ENCODE measurements at places on chromosomes 2 and 18.

DNA sequence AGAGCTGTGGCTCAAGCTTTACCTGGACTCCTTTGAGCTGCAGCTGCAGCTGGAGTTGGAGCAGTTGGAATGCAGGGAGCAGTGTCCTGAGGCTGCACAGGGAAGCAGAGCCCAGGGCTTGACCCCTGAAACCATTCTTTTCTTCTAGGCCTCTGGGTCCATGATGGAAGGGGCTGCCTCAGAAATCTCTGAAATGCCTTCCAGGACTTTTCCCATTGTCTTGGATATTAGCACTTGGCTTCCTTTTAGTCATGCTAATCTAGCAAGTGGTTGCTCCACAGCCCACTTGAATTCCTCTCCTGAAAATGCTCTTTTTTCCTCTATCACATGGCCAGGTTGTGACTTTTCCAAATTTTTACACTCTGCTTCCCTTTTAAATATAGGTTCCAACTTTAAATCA is 108.6 kb upstream of the RNF152 start:
- no peak for DNase-seq

DNA sequence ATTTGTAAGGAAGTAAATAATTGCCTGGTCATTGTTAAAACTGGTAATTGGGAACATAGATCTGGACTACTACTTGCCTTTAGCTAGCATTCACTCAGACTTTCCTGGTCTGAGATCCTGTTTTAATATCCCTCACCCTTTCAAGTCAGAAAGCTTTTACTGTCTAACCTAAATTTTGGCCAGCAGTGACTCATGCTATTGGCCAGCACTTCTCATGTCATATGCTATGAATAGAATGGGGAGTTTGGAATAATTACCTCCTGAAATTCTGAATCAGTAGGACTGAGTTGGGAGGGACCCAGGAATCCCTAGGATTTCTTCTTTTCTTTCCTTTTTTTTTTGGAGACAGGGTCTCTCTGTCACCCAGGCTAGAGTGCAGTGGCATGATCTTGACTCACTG is 19.3 kb downstream of the STK36 start:
- no peak for DNase-seq

DNA sequence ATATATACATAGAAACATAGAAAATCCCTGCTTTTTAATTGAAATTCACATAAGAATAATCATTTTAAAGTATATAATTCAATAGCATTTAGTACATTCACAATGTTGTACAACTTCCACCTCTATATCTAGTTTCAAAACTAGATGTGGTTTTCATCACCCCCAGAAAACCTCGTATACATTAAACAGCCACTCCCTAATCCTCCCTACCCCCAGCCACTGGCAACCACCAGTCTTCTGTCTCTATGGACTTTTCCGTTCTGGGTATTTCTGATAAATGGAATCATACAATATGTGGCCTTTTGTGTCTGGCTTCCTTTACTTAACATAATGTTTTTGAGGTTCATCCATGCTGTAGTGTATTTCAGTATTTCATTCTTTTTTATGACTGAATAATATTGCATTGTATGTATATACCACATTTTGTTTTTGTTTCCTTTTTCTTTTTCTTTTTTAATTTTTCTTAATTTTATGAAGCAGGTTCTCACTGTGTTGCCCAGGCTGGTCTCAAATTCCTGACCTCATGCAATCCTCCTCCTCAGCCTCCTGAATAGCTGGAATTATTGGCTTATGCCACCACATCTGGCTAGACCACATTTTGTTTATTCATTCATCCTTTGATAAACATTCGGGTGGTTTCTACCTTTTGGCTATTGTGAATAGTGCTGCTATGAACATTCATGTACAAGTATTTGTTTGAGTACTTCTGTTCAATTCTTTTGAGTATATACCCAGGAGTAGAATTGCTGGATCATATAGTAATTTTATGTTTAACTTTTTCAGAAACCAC is 50.6 kb upstream of the RNF152 start:
- no peak for DNase-seq

DNA sequence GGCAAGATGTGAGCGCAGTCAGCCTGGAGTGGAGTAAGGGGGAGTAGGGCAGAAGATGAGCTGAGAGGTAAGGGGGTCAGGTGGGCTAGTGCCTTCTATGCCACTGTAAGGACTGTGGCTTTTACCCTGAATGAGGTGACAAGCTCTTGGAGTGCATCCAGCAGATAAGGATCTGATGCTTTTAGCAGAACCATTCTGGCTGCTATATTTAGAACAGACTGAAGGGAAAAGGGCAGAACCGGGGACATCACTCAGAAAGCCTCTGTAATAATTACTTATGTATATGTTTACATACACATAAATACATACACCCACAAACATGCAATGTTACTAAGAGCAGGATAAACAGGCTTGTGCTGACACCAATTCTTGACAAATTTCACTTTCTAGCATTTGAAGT is 124.8 kb downstream of the DTNB start:
- DNase-seq, result no peak

- no peak for DNase-seq
These were observed 1.0 kb upstream of the MAP4K4 start for GRCh38 chr2:101696272-101697123.

Data from CD4-positive, alpha-beta T cell treated with Interferon gamma for 1 hour (primary cell).